Bronchial smooth muscle cell (primary cell): ENCODE measurements at places on chromosomes 4 and X. TPM values are rescaled to one million over a fixed set of nuclear protein-coding genes. Genes with fewer than 3 reads are reported as not detected.

Gene GPR50
- total RNA-seq: not detected in 2 replicates

Gene SSX3
- not detected in 2 replicates for total RNA-seq

Gene NXF3
- total RNA-seq: not detected in 2 replicates

Gene CXCL6
- 5.0 and 14.3 TPM in 2 replicates for total RNA-seq

Gene SPP1
- total RNA-seq: 0.09 and 0.47 TPM in 2 replicates

Gene FHL1
- 49.3 and 78.4 TPM in 2 replicates for total RNA-seq

Gene SPANXB1
- total RNA-seq: not detected in 2 replicates

Gene GAGE12F
- not detected in 2 replicates for total RNA-seq

Gene NHS
- total RNA-seq: 1.1 and 2.0 TPM in 2 replicates

Gene PCDH18
- total RNA-seq: 387 and 423 TPM in 2 replicates

Gene PPARGC1A
- total RNA-seq: 0.47 and 0.69 TPM in 2 replicates

Gene VCX
- not detected in 2 replicates for total RNA-seq
